Activated CD8-positive, alpha-beta memory T cell treated with anti-CD3 and anti-CD28 coated beads, Interleukin-2, amount 10 ng/mL, durations not matched to agents 7 days and 5 days (primary cell): ENCODE measurements at places on chromosomes 7 and 10.

- H3K4me1 ChIP-seq: peaks cover 23% of the 10 kb centered on the region
- no peak overlapping the region for H3K27ac ChIP-seq
- H3K4me3 ChIP-seq: no peak overlapping the region
- DNase-seq: no peak
- peaks cover 40% of the 10 kb centered on the region for H3K36me3 ChIP-seq
- no peaks in the 10 kb centered on the region for H3K27me3 ChIP-seq
These were observed 42.7 kb downstream of the SNX10 start for GRCh38 chr7:26334166-26334859.

DNA sequence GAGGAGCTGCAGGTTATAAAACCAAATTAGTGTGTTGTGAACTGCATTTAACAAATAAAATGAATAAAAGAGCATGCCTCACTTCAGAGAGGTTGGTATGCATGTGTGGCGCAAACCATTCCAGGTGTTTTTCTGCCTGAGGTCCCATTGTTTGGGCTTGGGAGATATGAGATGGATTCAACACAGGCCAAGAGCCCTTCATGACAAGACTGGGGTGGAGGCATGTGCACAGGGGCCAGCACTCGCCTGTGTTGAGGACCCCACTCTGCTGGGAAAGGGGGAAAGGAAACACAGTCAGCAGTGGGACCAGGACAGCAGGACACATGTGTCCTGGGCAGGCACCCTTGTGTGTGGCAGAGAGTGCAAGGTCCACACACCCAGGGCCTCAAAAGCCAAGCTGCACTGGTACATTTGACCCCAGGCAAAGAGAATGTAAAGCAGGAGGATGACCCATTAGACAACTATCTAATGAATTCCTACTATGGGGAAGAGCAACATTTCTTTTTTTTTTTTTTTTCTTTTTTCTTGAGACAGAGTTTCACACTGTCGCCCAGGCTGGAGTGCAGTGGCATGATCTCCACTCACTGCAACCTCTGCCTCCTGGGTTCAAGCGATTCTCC, 9.2 kb upstream of the SLC18A3 start:
- DNase-seq: peak; percentile 29
- H3K27ac ChIP-seq: no peak overlapping the region
- peaks cover 22% of the 10 kb centered on the region for H3K27me3 ChIP-seq
- no peaks in the 10 kb centered on the region for H3K4me1 ChIP-seq
- H3K4me3 ChIP-seq: no peak overlapping the region

- no peaks in the 10 kb centered on the region for H3K4me1 ChIP-seq
- no peak for DNase-seq
- no peaks in the 10 kb centered on the region for H3K36me3 ChIP-seq
- no peaks in the 10 kb centered on the region for H3K27me3 ChIP-seq
- H3K4me3 ChIP-seq: no peak overlapping the region
These were observed 156.4 kb upstream of the MINDY3 start for GRCh38 chr10:16016688-16017087.

DNA sequence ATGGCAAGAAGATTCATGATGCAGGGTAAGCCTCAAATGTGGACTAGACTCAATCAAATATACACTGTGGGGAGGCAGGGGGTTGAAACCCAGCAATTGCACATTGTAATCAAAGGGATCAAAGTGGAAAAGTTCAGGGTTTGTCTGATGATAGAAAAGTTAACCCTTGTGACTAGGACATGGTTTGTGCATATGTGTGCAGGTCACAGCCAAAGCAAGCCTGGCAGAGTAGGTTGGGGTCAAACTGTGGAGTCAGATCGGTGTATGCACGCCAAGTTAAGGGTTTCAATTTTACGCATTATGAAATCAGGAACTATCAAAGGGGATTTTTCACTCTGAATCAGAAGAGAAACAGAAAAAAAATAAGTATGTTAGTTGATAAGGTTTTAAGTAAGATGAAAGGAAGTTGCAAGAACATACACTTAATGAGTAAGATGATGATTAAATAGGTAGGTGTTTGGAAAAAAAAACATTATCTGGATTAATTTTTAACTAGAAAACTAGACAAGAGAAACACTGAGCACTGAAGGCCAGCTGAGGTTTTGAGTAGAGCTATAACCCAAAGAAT, 188.3 kb downstream of the DGKB start:
- no peak overlapping the region for H3K27ac ChIP-seq
- no peak overlapping the region for H3K4me3 ChIP-seq
- peaks cover 3% of the 10 kb centered on the region for H3K27me3 ChIP-seq
- peak; percentile 57 for DNase-seq
- H3K4me1 ChIP-seq: peaks cover 13% of the 10 kb centered on the region
- H3K36me3 ChIP-seq: no peaks in the 10 kb centered on the region

GRCh38 chr10:75254739-75255138, 19.0 kb upstream of the COMTD1 start:
- no peaks in the 10 kb centered on the region for H3K4me1 ChIP-seq
- H3K4me3 ChIP-seq: no peak overlapping the region
- no peak overlapping the region for H3K27ac ChIP-seq
- DNase-seq: no peak

DNA sequence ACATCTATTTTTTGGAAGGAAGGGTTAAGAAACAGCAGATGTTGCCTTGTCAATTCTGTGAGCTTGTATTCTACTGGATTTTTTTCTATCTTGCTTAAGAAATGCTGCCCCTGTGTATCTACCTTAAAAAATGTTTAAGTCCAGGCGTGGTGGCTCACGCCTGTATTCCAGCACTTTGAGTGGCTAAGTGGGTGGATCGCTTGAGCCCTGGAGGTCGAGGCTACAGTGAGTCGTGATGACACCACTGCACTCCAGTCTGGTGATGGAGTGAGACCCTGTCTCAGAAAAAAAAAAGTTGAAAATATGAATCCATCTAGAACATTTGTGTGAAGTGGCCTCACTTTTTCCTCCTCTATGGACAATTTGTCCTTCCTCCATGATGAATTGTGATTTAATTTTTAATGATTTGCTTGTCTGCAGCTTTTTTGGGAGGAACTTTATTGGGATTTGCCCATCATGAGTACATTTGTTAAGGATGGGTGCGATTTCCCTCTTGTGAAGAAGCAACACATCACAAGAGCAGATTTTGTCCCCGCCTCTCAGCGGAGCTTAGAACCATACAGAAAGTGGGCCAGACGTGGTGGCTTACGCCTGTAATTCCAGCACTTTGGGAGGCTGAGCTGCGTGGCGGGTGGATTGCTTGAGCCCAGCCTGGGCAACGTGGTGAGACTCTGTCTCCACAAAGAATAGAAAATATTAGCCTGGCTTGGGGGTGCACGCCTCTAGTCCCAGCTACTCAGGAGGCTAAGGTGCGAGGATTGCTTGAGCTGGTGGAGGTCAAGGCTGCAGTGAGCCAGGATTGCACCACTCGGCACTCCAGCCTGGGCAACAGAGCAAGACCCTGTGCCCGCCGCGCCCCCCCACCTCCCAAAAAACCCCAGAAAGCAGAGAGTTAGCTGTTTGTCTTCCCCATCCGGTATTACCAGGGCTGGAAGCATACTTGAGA, 57.7 kb downstream of the DNAJB6 start:
- peaks cover 25% of the 10 kb centered on the region for H3K36me3 ChIP-seq
- DNase-seq: no peak
- no peaks in the 10 kb centered on the region for H3K27me3 ChIP-seq
- H3K4me1 ChIP-seq: peaks cover 37% of the 10 kb centered on the region
- no peak overlapping the region for H3K27ac ChIP-seq

DNA sequence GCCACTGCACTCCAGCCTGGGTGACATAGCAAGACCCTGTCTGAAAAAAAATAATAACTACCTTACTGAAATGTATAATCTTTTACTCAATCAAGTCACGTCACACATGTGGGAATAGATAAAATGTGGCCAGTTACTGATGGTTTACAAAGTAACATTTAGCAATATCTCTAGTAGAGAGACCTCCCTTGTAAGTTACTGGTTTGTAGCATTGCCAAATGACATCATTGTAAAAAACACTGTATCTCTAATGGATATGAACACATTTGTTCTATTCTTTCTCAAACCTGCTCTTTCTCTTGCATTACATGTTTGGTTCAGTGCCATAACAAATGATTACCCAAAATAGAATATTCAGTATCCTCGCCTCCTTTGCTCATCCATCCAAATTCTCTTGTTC, 18.8 kb downstream of the TET1 start:
- no peaks in the 10 kb centered on the region for H3K27me3 ChIP-seq
- H3K27ac ChIP-seq: no peak overlapping the region
- H3K36me3 ChIP-seq: no peaks in the 10 kb centered on the region
- no peak for DNase-seq
- no peaks in the 10 kb centered on the region for H3K4me1 ChIP-seq
- H3K4me3 ChIP-seq: no peak overlapping the region

GRCh38 chr10:124692100-124692446, 52.1 kb downstream of the FAM53B start:
- no peaks in the 10 kb centered on the region for H3K27me3 ChIP-seq
- no peak overlapping the region for H3K27ac ChIP-seq
- H3K4me1 ChIP-seq: peaks cover 92% of the 10 kb centered on the region
- DNase-seq: no peak
- H3K4me3 ChIP-seq: no peak overlapping the region

DNA sequence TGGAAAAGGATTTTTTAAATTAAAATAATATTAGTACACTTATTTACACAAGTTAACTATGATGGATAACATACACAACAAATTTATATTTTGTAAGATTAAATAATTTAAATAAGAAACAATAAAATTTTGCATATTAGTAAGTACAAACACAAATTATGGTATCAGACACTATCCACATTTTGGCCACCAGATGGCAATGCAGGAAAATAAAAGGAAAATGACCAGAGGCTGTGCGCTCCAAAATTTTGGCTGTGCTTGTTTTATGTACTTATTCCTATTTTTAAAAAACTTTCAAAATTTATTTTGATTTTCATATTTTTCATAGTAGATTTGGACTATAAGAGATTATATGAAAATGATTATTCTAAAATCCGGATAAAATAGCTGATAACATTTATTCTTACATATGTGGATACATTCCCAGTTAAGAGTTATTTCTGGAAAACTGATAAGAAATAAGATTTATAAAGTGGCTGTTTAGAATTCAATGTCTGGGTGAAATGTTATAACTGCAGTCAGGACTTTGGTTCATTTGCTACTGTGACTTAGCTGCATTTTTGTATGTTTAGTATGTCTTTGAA, 274.7 kb upstream of the HGF start:
- H3K4me1 ChIP-seq: no peaks in the 10 kb centered on the region
- no peak overlapping the region for H3K4me3 ChIP-seq
- no peaks in the 10 kb centered on the region for H3K36me3 ChIP-seq
- no peaks in the 10 kb centered on the region for H3K27me3 ChIP-seq
- DNase-seq: no peak
- no peak overlapping the region for H3K27ac ChIP-seq

DNA sequence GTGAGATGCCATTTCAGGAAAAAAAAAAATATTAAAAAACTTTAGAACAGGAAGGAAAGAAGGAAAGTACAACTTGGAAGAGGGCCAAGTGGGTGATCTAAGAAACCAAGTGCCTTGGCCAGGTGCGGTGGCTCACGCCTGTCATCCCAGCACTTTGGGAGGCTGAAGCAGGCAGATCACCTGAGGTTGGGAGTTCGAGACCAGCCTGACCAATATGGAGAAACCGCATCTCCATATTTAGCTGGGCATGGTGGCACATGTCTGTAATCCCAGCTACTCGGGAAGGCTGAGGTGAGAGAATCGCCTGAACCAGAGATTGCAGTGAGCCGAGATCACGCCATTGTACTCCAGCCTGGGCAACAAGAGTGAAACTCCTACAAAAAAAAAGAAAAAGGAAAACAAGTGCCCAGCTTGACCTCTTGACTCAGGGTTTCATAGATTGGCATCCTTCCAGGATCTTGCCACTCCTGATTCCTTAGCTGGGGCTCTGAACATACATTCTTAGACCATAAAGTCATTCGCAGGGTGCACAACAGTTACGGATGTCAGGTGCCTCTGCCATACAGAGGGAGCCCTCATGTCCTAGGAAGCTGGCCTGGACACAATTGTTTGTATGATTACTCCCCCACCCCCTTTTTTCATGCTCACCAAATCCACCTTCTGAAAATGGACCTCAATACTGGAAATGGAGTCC, 2.1 kb upstream of the GUSB start:
- DNase-seq: no peak
- H3K36me3 ChIP-seq: peaks cover 12% of the 10 kb centered on the region
- H3K27me3 ChIP-seq: no peaks in the 10 kb centered on the region
- H3K27ac ChIP-seq: no peak overlapping the region
